ENCODE measurements at places on chromosomes 3 and 15.

DNA sequence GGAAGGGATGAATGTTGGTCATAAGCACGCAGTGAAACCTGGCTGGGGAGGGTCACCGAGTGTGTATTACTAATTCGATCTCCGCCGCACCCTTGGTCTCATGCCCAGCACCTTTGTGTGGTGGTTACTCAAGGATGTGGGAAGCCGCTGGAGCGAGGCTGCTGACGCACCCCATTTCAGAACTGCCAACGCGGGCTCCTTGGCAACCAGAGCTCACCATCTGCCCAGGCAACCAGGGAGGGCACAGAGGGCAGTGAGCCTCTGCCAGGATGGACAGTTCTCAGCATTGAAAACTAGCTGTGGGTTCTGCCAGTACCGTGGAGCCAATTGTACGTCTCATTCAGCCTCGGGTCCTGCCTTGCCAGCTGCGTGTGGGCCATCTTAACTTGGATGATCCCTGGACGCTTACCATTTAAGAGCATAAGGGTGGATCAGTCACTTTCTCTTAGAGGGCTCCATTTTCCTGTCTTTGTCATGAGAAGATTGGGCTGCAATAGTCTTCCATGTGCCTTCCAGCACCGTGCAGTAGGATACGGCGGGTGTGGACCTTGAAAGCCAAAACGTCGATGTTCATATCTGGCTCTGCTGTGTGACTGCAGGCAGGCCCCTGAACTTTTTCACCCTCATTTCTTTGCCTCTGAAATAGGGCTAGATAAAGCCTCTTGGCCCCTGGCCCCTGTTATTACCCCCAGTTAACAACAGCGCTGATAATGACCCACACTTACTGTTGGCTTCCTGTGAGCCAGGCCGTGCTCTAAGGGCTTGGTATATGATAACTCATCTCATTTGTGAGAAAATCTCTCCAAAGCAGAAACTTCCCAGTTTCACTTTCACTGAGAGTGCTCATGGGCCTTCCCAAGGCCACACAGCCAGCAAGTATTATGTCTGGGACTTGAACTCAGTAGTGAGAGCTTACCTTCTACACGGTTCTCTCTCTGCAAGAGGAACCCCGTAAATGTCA, 238.8 kb downstream of the OPA1 start:
- peak; percentile 58 for DNase-seq

GRCh38 chr15:86756688-86757087, 677.0 kb downstream of the AGBL1 start:
- DNase-seq, result no peak

DNA sequence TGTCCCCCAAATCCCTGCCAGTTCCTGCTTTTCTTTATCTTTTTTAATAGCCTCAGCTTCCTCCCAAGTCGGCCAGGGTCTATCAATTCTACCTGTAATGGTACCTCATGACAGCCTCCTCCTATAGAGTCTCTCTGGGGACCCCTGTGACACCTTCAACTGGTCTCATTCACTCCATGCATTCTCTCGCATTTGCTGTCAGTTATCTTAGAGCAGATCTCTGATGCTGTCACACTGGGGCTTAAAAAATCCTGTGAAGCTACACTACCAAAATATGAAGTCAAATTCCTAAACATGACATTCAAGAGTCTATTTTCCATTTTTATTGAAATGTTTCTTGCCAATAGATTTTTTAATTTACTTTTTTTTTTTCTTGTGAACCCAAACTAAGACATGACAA, 5.5 kb downstream of the VPS39 start:
- DNase-seq, result no peak

GRCh38 chr15:90691982-90692773, 25.0 kb upstream of the BLM start:
- DNase-seq, result no peak

- DNase-seq, result no peak
Observed at GRCh38 chr15:80564056-80564455, 131.1 kb upstream of the ABHD17C start.

DNA sequence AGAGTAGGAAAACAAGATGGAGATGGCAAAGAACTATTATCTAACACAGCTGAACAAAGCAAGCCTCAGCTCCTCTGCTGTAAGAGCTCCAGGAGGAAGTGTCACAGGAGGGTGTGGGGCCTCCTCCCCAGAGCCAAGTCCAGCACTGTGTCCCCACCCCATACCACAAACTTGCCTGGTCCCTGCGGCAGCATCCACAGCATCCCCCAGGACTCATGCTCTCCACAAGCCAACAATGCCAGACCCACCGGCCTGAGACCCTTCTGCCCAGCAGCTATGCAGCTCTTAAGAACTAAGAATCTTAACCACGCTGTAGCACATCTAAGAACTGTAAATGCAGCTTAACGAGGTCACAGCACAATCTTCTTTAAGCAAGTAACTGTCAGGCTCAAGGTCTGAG, 9.1 kb downstream of the RBM15B start:
- no peak for DNase-seq

GRCh38 chr15:48330855-48331795, at the start of gene DUT:
Gene DUT (plus strand): TSS chr15:48331429. CDS start chr15:48331516, 87 bp downstream.
- peak; percentile 78 for DNase-seq

GRCh38 chr3:168431491-168431890, 335.8 kb upstream of the GOLIM4 start:
- no peak for DNase-seq

GRCh38 chr3:48709051-48709461, 8.0 kb downstream of the IP6K2 start:
- no peak for DNase-seq

DNA sequence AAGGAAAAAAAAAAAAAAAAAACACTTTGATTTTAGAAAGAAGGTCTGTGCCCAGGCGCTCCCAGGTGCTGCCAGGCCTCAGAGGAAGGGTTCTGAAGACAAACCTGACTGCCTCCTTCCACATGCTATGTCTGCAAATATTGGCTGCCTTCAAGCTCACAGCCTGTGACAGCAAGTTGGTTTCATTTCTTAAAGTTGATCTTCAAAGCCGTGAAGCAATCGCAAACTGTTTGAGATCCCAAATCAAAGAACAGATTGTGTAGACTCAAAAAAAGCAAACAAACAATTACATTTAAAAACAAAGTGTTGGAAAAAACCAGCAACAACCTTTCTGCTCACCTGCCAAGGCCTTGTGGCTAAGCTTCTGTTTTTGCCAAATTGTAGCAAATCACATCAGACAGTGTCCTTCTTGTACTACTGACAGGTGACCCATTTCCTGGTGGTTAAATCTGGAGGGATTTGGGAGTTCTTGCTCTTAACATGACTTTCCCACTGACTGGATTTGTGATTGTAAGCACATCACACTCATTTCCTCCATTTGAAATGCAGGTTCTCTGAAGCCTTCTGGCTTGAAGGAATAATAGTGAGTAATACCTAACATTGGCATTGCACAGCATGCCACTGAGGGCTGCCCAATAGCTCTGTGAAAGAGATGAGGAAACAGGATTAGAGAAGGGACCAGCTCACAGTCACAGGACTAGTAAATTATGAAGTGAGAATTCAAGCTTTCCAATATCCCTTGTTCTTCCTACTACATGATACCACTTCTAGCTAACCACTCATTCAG, 502.4 kb downstream of the LPP start:
- no peak for DNase-seq

GRCh38 chr3:1232276-1232675, 139.5 kb downstream of the CNTN6 start:
- no peak for DNase-seq
